Activated T-helper 1 cell treated with anti-CD3 and anti-CD28 coated beads, Interleukin-2, amount 50 U/mL, for 16 hours (primary cell): ENCODE measurements at places on chromosomes 1 and 21.

- DNase-seq: no peak
These were observed 68.1 kb downstream of the OLFML2B start for GRCh38 chr1:161955606-161956005.

DNA sequence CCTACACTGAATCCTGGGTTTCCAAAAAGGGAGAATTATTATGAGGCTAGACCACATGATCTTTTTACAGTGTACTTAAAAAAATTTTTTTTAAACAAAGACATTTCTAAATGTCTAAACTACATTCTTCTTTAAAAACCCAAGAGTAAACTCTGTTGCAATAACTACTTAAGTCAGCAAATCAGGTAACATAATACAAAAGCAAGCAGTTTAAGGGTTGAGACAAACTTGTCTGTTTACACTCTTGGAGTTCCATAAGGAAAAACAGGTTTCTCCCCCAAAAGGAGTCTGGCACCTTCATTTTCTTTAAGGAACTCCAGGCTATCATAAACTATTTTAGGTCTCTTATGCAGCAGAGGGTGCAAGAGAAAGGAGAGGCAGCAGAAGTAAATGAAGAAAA is 12.5 kb upstream of the ANKRD45 start:
- DNase-seq: no peak

- no peak for DNase-seq
These were observed 107.6 kb downstream of the GLUL start for GRCh38 chr1:182283746-182284544.

DNA sequence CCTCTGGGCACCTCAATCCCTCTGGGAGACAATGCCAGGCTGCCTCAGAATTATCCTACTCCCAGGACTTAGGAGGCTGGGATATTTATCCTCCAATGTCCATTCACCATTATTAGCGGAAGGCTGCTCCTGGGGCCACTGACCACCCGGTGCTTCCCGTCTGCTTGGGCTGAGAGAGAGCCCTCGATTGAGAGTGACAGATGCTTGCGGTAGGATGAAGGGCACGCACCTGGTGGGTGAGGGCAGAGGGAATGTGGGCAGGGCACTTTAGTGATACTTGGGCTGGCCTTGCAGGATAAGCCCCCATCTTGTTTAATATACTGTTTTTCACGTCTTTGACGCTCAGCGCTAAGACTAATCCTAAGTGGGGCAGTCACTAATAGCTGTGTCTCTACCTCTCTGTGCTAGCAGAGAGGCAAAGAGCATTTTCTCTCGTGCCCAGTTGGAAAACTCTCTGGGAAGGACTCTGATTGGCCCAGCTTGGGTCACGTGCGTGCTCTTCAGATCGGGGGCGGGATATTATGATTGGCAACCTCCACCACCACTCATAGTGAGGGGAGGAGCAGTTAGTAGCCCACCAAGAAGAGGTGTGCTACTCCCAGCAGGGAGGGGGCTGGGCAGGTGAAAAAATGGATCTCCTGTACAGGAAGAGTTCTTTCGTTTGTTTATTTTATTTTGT is 10.6 kb upstream of the PARS2 start:
- no peak for DNase-seq

GRCh38 chr1:52604063-52604770 is 2.0 kb downstream of the GPX7 start:
- no peak for DNase-seq

GRCh38 chr1:45047032-45047431 is 35.0 kb downstream of the UROD start:
- DNase-seq: no peak

DNA sequence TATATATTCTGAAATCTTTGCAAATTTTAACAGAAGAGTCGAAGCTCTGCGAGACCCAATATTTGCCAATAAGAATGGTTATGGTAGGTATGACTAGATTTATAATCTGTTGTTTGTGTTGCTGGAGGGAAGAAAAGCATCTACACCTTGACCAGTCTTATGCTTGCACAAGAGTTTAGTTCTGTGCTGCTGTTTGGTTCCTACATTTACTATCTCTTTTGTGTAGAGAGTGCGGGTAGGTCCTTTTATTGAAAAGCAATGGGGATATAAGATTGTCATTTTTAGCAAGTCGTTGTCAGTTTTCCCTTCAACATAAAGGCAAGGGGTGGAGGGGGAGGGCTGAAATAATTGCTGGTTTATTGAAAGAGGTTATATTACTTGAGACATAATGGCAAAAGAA is 396 bp downstream of the ELAVL4 start:
- DNase-seq: no peak

DNA sequence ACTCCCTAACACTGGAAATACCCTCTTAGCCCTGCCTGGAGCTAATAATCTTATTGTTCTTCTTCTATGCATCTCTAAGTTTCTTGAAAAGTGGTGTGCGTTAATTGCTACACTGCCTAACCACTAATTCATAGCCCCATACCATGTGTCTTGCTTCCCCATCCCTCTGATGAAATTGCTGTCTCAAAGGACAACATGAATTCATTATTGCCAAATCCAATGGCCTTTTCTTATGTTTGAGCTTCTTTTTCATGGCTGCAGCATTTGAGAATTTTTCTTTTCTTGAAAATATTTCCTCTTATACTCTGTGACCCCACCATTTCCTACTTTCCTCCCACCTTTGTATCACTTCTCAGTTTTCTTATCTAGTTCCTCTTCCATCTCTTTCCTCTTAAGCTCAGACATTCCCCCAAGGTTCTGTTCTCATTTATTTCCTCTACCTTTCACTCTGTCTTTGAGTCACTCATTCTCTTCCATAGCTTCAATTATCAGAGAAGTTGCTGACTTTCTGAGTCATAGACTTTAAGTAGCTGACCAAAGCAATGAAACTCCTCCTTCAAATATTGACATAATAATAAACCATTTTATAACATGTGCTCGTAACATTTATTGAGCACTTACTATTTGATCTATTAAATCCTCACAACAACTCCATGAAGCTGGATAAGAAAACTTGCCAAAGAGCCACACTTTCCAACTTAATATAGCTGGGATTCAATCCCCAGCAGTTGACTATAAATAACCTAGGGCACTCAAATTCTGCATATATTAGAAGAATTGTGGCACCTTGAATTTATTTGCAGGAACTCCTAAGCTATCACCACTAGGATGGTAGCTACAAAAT is 35.5 kb upstream of the ATP6V1G3 start:
- no peak for DNase-seq

DNA sequence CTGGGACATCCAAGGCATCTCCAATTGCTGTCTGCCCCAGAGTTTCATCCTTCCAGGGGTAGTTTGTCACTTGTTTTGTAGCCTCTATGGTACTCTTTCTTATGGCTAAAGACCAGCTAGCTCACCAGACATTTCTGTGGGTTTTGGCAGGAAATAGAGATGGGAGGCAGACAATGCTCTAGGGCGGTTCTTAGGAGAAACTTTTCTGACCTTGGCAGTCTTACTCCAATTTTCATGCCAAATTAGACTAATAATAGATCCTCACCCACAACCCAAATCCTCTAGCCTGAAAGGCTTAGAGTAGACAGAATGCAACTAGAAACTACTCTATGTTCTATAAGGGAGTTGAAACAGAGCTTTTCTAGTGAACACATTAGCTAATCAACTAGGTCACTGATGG is 69.8 kb downstream of the LRIG2 start:
- no peak for DNase-seq

DNA sequence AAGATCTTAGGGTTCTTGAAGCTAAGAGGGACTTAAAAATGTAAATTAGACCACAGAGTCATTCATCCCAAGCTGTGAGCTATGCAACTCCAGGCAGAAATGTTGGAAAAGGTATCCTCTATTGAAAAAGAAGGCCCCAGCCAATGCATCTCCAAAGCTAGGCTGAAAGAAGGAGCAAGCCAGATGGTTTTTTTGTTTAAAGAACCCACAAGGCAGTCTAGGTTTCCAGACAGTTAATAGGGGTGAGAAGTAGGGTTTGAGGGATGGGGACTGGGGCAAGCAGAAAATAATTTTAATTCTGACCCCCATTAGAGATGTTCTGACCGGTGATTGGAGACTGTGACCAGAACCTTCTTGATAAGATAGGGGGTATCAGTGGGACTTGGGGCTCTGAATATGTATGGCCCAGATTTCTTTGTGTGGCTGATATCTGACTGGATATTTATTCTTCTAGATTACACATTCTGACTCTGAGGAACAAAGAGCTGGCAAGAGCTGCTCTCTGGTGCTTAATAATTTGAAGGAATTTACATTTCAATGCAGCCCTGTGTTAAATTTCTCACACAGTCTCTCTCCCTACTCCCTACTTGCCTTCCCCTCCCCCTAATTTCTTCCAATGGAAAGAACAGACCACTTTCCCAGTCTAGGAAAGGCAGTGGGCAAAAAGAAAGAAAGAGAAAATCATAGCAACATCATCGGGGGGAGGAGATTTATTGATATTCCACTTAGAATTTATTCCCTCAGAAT is 104.9 kb downstream of the NUF2 start:
- no peak for DNase-seq

- DNase-seq: no peak
These were observed 16.7 kb downstream of the FRRS1 start for GRCh38 chr1:99749504-99750347.

DNA sequence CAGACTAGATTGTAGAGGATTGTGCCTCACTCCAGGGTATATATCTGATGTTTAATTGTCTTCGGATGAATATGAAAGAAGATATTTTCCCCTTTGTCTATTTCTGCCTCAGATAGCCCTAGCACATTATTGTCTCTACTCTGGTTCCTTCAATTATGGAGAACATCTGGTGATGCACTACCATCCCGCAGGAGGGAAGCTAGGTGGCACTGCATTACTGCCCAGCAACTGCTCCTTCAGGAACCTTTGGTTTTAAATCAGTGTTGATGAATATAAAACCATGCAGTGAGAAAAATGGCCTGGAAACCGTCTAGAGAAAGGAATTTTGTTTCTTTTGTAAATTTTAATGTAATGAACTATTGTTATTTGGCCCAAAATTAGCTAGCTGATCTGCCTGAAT is 68.5 kb downstream of the GPR88 start:
- no peak for DNase-seq

GRCh38 chr1:3171761-3172160 is 102.8 kb downstream of the PRDM16 start:
- DNase-seq: no peak

GRCh38 chr1:34603594-34603993 is 151.3 kb upstream of the GJB5 start:
- DNase-seq: no peak

DNA sequence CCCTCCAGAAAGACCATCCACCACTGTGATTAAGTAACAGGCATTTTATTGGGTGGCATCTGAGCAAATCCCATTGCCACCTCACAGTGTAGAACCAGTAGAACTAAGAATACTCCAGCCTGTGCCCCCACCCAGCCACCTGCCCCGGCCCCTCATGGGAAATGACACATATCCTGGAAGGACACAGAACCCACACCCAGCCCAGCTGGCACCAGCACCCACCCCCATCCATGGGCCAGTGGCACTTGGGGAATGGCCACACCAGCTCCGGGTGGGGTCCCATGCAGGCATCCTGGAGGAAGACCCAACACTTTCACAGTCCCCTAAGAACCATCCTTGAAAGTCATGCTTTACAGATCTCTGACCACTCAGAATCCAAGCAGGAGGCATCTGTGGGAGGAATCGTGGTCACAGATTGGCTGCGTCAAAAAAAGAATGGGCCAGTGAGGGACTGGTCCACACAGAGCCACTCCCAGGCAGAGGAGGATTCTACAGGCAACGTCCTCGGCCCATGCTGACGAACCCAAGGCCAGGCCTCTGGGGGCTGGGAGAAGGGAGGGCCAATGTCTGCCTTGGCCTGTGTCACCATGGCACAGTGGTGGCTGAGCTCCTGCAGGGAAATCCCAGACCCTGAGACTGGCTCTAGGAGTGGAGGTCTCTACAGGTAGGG is 12.1 kb upstream of the TAS1R2 start:
- DNase-seq: no peak
